ENCODE measurements at places on chromosomes 4 and X.

DNA sequence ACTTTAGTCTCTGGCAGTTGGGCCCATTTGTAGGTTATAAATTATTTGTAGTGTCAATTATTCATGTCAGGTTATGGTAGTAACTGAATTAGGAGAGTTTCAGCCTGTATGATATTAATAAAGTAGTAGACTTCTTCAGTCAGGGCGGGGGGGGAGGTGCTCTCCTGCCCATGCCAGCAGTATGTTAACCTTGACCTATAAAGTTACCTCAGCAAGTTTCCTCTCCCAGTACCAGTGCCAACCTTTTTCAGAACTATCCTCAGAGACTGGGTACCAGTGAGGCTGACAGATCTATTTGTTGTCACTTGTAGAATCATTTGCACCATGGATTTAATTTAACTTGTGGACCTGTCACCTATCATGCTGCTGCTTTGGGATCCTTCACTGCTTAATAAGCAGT is 88.0 kb downstream of the PRRG1 start:
- DNase-seq: no peak

DNA sequence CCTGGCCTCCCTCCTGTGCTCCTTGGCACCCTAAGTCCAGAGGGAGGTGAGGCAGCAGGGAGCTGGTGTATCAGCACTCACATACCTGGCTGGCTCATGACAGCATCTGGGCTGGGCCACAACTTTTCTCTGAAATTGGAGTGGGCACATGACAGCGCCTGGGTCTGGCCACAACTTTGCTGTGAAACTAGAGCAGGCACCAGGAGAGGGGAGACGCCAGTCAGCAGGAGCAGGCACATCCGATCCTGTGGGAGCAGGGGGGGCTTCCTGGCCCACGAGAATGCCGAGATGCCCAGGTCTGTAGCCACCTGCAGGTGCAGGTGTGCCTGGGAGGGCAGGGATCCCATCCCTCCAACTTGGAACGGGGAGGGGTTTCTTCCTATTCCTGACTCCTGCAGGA is 69.7 kb upstream of the PPP3CA start:
- no peak for DNase-seq

DNA sequence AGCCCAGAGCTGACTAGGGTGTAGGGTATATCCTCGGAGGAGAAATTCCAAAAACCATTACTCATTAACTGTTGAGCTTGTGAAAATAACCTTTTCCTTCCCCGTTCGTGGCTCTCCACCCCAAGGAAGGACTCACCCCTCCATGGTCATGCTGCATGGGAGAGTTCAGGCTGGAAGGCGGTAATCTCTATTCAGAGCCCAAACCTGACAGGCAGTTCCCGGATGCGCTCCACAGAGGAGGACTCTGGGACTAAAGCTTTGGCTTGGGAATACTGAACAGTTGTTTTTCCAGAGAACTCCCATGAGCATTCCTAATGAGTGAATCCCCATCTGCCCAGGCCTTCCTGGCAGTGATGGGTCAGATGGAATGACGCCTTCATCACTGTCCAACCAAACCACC is 125.4 kb downstream of the BCOR start:
- no peak for DNase-seq

GRCh38 chrX:40104985-40105834 is 7.5 kb upstream of the BCOR start:
- DNase-seq: peak; percentile 42

DNA sequence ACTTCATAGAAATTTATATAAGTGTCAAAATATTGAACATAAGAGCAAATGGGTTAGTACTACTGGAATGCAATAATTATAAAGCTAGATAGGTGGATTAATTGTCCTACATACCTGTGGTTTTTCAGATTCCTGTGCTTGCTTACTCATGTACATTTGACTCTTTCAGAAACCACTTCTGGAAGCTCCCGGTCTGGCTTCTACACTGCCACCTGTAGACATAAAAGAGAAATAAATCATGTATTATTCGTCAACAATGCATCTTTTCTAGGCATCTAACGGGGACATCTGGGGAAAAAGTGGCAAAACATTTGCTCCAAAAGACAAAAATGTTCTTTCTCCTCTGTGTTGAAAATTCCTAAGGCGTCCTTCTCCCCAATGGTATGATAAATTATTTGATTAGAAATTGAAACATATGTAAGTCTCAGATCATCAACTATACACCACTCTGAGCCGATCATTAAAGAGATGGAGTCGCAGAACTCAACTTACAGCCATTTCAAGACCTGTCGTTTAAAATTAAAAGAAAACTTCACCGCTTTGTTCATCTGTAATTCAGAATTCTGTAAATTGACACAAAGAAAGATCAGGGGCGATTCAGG is 648.7 kb upstream of the DIPK2B start:
- DNase-seq: no peak

GRCh38 chr4:109559983-109560686 is at the start of gene MCUB:
MCUB (plus strand) TSS chr4:109560246; CDS start chr4:109560338, 92 bp downstream.
- DNase-seq: peak; percentile 88

DNA sequence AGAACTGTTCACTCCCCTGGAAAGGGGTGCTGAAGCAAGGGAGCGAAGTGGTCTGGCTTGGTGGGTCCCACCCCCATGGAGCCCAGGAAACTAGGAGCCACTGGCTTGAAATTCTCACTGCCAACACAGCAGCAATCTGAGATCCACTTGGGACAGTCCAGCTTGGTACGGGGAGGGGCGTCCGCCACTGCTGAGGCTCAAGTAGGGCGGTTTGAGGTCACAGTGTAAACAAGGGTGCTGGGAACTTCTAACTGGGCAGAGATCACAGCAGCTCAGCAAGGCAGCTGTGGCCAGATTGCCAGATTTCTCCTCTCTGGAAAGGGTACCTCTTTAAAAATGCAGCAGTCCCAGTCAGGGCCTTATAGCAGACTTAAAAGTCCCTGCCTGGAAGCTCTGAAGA is 53.9 kb upstream of the GALNTL6 start:
- DNase-seq: no peak

- no peak for DNase-seq
These were observed 53.3 kb upstream of the GRPEL1 start for GRCh38 chr4:7121174-7121573.

- no peak for DNase-seq
These were observed 2.5 kb downstream of the ARAP2 start for GRCh38 chr4:36241771-36242170.

DNA sequence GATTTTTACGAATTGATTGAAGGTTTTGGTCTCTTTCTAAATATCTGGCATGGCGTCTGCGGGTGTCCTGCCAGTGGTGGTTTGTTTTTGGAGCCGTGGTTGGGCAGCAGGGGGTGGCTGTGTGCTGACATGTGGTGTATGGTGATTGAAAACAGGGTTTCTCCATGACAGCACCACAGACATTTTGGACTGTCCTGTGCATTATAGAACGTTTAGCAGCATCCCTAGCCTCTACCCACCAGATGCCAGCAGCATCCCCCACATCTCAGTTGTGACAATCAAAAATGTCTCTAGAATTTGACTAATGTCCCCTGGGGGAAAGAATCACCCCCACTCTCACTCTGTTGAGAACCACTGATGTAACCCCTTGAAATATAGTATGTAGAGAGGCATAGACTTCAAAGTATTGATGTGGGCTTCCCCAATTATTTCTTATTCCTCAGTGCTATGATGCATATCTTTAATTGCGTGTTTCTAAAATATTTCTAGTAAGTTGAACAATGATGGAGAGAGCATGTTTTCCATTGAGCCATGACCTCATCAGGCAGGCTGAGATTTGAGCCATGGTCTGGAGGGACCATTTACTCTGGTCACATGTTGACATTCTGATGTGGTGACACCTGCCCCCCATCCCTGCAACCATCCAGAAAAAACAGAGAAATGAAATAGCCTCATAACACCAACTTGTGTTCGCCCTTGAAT is 77.4 kb upstream of the MID1 start:
- DNase-seq: no peak

GRCh38 chr4:12933760-12934221 is 550.3 kb downstream of the RAB28 start:
- no peak for DNase-seq

DNA sequence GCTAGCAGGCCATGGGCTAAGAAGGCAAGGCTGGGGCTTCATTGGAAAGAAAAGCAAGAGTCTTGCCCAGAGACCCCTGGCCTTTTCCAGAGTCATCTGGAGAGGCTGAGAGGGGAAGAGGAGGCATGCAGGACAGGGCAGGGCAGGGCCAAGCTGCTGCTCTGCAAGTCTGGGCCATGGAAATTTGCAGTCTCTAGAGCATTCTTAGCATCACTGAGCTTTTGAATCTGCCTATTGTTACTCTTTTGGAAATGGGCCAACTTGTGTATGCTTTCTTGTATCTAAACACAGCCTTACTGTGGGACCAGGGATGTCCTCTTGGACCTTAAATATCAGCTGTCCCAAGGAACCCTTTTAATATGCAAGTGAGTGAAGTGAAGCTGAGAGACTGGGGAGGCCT is 560.5 kb downstream of the MID1IP1 start:
- DNase-seq: no peak

DNA sequence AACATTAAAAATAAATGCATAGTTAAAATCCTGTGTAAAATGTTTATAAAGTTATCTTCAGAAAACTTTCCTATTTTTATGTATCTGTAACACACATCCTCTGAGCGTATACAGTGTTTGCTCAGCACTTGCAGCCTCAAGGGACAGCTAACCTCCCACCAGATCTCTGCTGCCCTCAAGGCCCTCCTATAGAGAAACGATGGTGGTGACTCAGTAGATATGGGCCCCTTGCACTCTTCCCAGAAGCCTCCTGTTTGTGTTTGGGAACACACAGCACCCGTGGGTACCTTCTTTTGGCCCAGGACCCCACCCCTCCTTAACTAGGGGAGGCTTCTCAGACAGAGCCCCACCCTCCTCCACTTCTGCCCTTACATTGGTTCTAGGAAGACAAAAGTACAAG is 26.7 kb downstream of the PJA1 start:
- no peak for DNase-seq

GRCh38 chr4:138297743-138298405 is 55.7 kb upstream of the SLC7A11 start:
- DNase-seq: no peak

DNA sequence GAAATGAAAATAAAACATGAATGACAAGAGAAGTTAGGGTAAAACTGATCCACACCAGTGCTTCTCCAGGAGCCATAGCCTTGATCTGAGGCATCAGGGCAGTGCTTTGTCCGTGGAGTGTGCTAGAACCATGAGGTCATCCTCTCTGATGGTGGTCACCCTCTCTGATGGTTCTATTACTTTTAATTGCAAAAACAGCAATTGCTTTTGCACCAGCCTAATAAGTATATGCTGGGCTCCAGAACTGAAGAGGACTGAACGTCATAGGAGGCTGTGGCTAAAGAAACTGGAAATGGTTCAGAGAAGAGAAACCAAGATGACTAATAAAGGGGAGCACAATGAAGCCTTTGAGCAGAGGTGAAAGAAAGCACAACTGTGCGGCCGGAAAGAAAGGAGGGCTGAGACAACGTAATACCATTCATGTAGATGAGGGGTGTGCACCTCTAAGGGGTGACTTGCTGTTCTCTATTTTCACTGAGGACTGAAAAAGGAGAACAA is 17.0 kb upstream of the TMEM154 start:
- DNase-seq: no peak

DNA sequence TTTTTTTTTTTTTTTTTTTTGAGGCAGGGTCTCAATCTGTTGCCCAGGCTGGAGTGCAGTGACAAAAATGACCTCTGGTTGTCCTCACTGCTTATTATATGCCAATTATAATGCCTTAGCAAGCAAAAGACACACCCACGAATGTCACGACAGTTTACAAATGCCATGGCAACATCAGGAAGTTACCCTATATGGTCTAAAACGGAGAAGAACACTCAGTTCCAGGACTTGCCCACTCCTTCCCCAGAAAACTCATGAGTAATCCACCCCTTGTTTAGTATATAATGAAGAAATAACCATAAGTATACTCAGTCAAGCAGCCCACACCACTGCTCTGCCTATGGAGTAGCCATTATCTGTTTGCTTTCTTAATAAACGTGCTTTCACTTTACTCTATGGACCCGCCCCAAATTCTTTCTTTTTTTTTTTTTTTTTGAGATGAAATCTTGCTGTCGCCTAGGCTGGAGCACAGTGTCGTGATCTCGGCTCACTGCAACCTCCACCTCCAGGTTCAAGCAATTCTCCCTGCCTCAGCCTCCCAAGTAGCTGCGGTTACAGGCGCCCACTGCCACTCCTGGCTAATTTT is 106.2 kb downstream of the SMIM20 start:
- DNase-seq: peak; percentile 79

DNA sequence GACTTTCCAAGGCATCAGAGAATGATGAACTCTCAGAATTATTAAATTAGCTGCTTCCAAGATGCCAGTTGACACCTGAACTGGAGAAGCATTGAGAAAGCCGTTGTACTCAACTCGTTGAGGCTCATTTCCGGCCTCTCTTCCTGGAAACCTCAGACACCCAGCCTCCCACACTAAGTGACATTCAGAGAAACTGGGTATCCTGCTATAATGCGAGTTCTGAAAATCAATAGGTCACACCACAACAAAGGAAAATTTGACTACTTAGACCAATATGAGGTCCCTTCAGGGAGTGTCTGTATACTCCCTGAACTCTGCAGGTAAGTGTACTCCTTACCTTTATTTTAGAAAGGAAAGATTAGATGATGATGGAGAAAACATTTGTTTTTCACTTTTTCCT is 51.2 kb downstream of the ENPEP start:
- no peak for DNase-seq

DNA sequence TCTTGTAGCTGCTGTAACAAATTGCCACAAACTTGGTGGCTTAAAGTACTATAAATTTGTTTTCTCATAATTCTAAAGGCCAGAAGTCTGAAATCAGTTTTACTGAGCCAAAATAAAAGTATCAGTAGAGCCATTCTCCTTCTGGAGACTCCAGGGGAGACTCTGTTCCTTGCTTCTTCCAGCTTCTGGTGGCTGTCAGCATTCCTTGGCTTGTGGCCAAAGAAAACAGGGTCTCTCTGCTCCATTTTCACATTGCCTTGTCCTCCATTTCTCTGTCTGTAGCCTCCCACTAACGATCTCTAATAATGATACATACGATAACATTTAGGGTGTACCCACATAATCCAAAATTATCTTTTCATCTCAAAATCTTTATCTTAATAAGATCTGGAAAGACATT is 200.4 kb downstream of the MAB21L2 start:
- DNase-seq: peak; percentile 78
